ENCODE measurements at places on chromosomes 3 and 15.

DNA sequence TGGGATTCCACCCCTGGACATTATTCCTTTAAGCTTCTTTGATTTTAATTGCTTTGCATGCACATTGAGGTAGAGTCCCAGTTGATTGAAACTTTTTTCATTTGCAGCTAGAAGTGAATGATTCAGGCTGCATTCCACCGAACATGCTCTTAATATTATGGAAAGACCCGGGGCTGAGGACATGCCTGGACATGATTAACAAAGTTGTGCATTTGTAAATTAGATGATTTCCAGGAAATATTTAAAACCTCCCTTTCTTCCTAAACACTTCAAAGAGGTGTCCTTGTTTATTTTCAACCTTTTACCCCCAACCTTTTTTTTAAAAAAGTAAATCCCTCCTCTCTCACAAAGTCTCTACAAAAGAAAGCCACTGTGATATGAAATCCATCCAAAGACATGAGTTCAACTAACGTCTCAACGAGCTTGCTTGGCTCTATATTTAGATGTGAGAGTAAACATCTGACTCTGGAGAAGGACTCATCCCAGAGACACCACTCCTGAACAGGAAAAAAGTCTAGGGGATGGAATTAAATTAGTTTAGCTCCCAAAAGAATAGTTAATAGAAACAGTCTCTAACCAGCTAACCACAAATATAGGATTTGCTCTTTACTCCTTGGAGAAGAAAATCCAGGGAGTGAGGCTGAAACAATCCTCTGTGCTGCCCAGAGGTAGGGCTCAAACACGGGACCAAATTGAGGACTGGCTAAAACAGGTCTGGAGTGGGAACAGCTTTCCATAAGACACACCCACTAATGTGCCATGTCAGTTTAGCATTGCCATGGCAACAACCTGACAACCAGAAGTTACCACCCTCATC is 83.1 kb downstream of the XXYLT1 start:
- no peak for DNase-seq

GRCh38 chr3:128917291-128917690 is 37.9 kb downstream of the ACAD9 start:
- DNase-seq: no peak

DNA sequence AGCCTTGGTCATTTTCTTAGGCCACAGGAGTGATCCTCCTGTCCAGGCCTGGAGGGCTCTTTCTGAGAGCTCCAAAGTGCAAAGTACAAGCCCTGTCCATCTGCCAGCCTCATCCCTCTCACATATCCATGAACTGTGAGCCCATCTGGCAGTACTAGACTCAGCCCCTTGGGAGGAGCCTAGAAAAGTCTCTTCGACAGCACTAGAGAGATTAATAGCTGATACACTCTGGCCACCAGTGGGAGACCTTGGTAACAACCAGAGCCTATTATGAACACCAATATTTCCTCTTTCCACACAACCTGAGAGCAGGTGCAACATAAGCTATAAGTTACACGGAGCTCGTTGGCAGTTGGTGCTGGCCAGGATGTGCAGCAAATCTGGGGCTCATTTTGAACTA is 59.5 kb upstream of the DCLK3 start:
- DNase-seq: no peak

DNA sequence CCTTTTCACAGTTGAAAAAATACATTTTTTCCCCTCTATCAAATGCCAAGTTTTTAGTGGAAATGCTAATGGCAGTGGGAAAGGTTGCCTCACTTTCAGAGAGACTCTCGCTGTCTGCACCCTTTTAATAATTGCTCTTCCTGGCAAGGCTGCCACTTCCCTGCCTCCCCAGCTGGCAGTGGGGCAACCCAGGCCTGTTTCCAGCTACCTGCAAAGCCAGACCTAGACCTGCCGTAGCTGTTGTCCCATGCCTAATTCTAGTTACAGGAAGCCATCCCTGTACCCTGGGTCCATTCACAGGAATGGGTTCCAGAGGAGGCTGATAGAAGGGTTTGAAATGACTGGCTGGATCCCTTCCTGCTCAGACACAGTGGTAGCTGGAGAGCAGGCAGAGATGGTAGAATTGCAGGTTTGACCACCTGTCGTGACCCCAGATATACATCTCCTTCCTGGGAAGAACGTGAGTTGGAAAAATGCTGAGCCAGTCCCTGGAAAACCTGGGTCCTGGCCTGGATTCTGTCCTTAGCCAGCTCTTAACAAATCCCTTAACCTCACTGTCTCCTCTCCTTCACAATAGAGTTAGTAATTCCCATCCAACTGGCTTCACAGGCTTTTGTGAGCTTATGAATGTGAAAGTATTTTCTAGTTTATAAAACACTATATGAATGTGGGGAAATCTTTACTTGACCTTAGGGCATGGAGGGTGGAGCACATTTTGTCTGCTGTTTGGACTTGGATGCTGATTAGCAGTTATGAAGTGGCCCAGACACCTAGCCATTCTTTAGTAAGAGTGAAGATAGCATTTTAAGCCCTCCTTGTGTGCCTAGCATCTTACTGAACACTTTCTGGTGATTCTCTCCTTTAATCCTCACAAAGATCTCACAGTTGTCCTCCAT is 12.9 kb upstream of the ALPK3 start:
- no peak for DNase-seq

DNA sequence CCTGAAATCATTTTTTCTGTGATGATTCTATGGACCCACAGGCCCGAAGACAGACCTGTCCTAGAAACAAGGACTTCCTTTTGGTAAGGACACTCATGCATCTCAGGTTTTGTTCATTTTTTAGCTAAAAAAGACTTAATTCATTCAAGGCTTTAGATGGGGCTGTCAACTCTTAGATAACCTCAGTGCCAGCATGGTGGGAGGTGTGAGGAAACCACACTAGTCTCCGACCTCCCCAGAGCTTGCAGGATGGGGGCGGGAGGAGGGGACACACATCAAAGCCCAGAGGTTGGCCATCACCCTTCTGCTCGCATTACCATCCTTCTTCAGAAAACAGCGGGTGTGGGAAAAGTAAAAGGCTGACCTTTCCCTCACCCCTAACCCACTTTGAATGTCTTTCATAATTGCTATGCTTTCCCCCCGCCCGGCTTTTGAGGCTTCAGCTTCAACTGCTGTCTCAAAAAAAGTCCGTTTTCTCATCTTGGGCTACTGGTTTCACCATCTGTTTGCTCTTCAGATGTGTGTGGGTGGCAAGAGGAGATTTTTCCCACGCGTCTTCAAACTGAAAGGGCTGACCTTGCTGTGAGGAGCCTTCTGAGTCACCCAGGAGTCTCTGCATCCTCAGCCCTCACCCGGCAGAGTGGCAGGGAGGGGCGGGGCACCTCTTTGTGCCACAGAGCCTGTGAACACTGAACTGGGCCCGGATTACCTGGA is 27.6 kb upstream of the CXCR6 start:
- peak; percentile 65 for DNase-seq

All from stimulated activated CD4-positive, alpha-beta T cell treated with anti-CD3 and anti-CD28 coated beads, Interleukin-12 subunit alpha, Interleukin-12 subunit beta, amount 100 ng/mL, for 4 hours (primary cell).